ENCODE measurements at places on chromosomes 16 and 17. TPM values are rescaled to one million over a fixed set of nuclear protein-coding genes. Genes with fewer than 3 reads are reported as not detected.
A peak's percentile ranks its signal among the peaks of the same experiment; 100 is the strongest.

The PFAS gene
- total RNA-seq: 17.0 TPM

The CAVIN1 gene
- total RNA-seq: 214 TPM

The GCGR gene
- not detected for total RNA-seq

The ZCCHC14 gene
- total RNA-seq: 55.7 TPM

DNA sequence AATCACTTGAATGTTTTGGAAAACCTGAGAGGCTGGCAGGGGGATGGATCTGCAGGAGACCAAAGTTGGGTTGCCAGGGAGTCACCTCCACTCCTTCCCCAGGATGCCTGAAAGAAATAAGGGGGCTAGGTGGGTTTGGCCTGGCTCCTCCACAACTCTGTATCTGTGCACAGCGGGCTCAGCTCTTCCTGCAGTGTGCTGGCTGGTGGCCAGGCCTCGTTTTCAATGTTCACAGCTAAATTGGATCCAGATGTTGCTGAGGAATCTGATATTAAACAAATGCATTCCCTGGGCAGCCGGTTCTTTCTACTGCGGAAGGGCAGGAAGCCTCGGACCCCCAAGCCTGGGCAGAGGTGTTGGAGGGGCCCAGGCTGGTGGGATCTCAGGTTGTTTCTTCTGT is 106.2 kb downstream of the N4BP1 start:
- DNase-seq: no peak

GRCh38 chr17:82838386-82839063 is 1.3 kb downstream of the ZNF750 start:
- peak; percentile 84 for DNase-seq

GRCh38 chr17:36498155-36498554 is 11.7 kb downstream of the ZNHIT3 start:
- no peak for DNase-seq

DNA sequence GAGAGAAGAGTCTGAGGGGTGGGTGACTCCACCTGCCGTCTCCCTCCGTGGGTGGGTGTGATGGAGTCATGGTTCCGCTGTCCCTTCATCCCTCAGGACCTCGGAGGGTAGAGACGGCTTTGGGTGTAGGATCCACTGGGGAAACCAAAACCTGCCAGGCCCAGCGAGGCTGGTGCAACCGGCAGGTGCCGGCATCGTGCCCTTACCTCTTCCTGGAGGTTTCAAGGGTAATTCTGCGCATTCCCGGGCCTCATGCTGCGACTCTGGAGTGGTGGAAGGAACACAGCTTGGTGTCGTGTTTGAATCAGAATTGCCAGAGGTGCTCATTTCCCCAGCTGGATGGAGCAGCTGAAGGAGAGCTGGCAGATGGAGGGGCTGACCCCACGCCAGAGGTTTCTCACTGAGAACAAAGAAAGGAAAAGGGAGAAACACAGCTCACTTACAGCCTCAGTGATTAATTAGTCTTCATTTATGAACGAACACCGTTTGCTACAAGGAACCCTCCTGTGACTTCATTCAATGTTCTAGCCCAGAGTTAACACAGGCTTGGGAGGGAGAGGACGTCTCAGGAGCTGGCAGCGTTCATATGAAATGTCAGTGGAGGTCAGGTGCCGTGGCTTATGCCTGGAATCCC is 16.3 kb upstream of the ATP2A3 start:
- DNase-seq: no peak
